ENCODE measurements at places on chromosomes 2 and 18.

DNA sequence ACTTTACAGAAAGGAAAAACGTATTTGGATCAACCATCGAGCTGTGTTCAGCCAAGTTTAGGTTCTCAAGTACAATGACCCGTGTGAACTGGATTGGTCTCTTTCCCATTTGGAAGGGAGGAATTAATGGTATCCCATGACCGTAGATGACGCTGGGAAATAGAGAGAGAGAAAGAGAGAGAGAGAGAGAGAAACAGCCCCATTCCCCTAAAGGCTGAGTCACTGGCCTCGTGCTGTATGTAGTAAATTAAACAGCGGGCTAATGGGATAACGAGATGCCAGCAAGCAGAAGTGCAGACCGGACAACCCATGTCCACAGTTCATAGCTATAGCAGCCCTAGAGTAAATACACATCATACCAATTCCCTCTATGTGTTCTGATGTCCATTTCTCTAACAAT, 99.6 kb downstream of the BCL11A start:
- DNase-seq: no peak

- no peak for DNase-seq
These were observed 21.1 kb upstream of the RALBP1 start for GRCh38 chr18:9454061-9454703.

DNA sequence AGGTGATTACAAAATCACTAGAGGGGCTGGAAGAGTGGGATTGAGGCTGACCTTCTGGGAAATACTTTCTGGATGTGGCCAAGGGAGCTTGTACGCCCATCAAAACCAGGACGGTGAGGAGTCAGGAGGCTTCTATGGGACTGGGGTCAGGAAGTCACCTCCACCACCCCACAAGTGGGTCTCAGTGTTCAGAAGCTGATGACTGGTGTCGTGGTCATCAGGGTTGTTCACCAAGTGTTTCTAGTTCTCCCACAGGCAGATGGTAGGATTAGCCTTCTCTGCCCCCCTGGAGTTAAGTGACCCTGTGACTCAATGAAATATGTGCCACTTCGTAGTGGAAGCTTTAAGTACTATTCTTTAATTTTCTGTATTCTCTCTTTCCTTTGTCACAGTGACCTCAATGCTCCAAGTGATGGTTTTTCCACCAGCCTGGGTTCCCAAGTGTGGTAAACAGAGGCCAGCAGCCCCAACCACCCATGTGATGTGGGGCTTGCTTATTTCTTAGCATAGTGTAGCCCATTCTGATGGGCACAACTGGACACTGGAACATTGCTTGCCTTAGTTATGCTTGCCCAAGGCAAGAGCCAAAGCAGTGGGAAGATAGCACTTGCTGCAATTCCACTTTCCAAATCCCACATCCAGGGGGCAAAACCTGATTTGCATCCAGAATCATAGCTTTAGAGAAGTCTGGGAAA, 258.8 kb downstream of the CYP26B1 start:
- no peak for DNase-seq

- no peak for DNase-seq
These were observed 94.5 kb upstream of the HS6ST1 start for GRCh38 chr2:128413014-128413717.

GRCh38 chr18:23812546-23813440, 123.5 kb downstream of the LAMA3 start:
- DNase-seq: no peak

DNA sequence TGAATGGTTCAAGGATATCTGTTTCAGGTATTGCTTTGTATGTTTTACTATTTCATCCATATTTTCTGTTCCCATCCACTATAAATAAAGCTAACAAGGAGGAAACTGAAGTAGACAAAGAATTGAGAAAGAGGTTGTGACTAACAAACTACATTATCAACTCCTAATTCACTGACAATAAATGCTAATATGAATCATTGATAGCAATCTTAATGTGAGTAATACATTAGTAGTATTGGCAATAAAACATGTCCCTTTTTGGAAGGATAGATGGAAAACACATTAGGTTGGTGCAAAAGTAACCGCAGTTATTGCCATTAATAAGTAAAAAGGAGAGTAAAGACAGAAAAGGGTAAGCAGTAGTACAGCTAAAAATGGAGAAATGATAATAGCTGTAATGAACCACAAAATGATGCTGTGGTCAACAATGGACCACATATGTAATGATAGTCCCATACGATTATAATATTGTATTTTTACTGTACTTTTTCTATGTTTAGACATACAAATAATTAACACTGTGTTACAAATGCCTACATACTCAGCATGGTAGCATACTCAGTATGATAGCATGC, 104.7 kb downstream of the THADA start:
- DNase-seq: no peak

DNA sequence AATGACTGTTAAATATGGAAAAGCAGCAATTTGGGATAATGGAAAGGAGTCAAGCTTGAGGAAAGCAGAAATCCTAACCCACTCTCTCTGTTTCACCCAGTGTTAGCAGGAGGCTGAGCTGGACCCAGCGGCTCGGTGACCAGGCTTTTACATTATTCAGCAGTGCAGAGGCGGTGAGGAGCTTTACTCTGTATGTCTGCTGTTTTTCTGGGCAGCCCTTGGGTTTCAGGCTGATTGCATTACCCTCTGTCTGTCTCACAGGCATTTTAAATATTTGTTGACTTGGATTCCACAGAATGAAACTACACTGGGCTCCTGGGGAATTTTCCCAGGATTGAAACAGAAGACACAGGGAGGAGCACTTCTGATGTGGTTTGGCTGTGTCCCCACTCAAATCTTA, 368.0 kb downstream of the GALR1 start:
- DNase-seq: no peak

GRCh38 chr2:8121826-8122513, 559.9 kb upstream of the ID2 start:
- no peak for DNase-seq

GRCh38 chr2:177165061-177165583, 47.5 kb upstream of the HNRNPA3 start:
- DNase-seq: no peak

GRCh38 chr2:209734805-209735204, 36.8 kb upstream of the UNC80 start:
- DNase-seq: no peak

- no peak for DNase-seq
These were observed 246.2 kb downstream of the CYP26B1 start for GRCh38 chr2:71901466-71901865.

DNA sequence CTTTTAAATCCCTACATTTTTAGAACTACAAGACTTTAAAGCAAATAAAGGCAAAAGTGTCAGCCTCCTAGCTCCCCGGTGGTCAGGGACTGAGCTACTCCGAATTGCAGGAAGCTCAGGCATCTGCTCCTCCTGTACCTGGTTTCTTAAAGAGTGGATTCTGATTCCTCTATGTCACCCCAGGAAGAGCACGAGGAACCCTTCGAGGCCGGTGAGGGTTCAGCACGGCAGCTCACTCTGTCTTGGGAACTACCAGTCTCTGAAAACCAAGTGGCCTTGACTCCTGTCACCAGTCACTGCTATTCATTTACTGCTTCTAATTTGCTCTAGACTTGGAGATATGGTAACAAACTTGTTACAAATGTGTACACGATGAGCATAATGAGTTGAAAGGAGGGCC, 2.3 kb downstream of the PER2 start:
- no peak for DNase-seq

- no peak for DNase-seq
These were observed 36.5 kb downstream of the ANO7 start for GRCh38 chr2:241224851-241225438.

- no peak for DNase-seq
These were observed 125.1 kb upstream of the HAAO start for GRCh38 chr2:42917425-42917927.
